HL-60 (cell line): ENCODE measurements at places on chromosomes 6 and 20.

DNA sequence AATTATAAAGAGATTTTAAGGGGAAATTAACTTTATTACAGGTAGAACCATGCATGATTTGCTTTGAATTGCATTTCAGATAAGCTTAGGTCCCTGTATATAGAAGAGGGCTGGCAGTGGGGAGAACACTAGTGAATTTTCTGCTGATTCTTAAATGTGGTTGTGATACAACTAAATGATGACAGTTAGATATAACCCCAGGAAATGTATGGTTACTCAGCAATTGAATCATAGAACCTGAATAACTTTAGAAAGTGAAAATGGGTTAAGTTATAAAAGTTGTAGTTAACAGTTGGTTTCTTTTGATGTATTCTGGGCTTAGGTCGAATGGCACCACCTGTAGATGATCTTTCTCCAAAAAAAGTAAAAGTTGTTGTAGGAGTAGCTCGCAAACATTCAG lies 70.1 kb downstream of the PHF3 start:
- DNase-seq, result no peak

DNA sequence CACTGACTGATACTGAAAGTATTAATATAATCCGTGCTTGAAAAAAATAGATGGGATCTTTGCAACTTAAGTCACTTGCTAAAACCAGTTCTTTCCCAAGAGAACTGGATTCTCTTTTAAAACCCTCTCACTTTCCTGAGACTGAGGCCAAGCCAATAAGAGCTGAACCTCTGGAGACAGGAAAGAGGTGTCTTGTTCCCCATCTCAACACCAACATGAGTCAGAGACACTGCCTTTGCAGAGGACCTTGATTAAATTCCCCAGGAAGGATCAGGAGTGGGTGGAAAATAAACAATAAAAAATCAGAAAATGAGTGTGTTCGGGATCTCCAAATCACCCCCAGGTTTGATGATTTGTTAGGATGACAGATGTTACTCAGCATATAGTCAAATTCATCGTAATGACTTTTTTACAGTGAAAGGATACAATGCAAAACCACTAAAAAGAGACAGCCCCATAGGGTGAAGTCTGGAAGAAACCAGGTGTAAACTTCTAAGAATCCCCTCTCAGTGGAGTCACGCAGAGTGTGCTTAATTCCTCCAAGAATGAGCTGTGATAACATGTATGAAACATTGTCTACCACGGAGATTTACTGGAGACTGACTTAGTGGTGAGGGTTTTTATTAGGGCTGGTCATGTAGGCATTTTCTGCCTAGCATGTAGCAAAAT lies 122.8 kb upstream of the BEND3 start:
- no peak for DNase-seq

GRCh38 chr6:145468534-145468933 lies 266.8 kb downstream of the EPM2A start:
- no peak for DNase-seq

- DNase-seq, result no peak
These were observed 96.2 kb downstream of the SNX5 start for GRCh38 chr20:17872434-17872833.

DNA sequence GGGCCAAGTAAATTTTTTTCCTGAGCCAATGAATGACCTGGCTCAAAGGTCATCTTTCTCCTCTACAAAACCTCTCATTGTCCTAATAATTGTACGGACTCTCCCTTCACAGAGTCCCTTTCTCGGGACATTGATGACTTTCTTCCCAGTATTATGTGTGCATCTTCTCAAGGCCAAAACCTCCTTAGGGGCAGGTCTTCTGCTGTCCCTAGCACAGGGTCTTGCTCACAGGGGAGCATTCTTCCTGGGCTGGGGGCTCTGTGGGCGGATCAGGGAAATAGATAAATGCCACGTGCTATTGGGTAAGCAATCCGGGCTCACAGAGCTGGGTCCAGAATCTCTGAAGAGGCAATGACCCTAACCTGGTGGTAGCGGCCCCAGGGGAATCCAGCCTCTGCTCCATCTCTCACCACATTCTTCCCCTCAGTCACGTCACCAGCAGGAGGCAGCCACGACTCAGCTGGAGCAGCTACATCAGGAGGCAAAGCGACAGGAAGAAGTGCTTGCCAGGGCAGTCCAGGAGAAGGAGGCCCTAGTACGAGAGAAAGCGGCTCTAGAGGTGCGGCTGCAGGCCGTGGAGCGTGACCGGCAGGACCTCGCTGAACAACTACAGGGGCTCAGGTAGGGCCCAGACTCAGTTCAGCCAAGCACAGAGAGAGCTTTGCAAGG lies 23.5 kb downstream of the CEP250 start:
- DNase-seq, result peak; percentile 37

GRCh38 chr20:53774461-53775203 lies 181.0 kb upstream of the ZNF217 start:
- no peak for DNase-seq

GRCh38 chr6:50098641-50098993 lies 48.9 kb upstream of the DEFB112 start:
- no peak for DNase-seq

- DNase-seq, result no peak
These were observed 377.4 kb downstream of the CD109 start for GRCh38 chr6:74073429-74073828.

- DNase-seq, result no peak
These were observed 43.4 kb downstream of the SPDEF start for GRCh38 chr6:34512738-34513115.

- no peak for DNase-seq
These were observed 22.2 kb upstream of the SLC17A3 start for GRCh38 chr6:25896252-25896651.

DNA sequence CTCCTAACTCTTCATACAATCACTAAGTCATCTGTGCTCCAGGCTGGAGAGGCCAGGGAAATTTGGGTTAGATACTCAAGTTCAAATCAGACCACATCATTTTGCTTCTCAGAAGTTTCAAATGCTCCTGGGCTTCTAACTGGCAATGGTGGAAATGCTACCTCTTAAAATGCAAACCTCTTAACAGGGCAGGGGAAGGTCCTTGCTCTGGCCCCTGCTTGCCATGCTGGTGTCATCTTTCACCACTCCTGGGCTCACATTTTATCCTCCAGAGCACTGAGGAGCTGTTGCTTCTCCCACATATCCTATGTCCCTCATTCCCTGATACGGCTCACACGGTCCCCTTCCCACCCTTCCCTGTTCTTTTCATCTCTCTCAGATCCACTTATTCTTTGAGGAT lies 41.8 kb upstream of the NT5E start:
- DNase-seq, result no peak

GRCh38 chr6:41626917-41627316 lies 11.4 kb upstream of the MDFI start:
- DNase-seq, result no peak

- no peak for DNase-seq
These were observed 146.9 kb upstream of the AHI1 start for GRCh38 chr6:135644394-135644793.

DNA sequence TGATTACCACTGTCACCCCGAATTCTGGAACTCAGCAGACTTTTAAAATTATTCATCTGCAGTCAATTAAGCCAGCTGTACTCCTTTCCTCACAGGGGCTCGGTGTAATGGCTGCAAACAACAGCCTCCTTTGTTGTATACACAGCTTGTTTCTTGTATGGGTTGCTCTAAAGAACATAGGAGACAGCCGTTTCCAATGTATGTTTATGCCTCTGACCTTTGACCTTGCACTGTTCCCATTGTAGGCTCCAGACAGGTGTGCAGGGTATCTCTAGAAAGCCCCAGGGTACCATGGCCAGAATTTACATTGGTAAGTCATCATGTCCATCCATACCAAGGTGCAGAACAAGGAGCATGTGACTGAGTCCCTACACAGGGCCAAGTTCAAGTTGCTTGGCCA lies 11.5 kb upstream of the TENT5A start:
- DNase-seq, result no peak

DNA sequence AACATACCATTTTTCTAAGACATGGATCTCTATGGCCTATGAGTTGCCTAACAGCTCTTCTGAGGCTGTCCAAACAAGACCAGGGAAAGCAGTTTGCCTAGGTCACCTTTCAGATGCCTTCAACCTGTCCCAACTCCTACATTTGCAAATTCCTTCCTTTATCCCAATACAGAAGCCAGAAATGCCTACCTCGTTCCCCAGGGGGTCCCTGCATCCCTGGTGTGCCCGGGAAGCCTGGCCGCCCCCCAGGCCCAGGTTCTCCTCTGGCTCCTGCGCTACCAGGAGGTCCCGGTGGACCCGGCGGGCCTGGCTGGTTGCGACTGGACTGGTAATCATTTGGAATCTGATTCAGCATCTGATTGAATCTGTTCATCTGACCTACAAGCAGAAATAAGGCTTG lies 115.9 kb downstream of the COL12A1 start:
- DNase-seq, result no peak

GRCh38 chr6:125747589-125748405 lies 1.6 kb upstream of the HEY2 start:
- no peak for DNase-seq

DNA sequence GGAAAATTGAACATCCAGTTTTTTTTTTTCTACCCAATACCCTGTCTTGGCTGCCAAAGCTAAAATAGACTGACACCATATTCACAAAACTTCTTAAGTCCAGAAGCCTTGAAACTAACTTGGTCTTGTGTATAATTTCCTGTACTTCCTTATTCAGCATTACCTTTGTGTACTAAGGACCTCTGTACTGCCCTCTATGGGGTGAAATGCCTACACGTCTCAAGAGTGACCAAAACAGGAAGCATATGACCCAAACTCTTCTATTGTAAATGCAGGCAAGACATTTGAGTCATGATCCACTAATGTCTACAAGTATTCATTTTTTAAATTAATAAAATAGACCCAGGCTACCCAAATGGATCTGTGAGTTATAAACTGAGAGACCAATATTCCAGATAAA lies 50.4 kb downstream of the HMGCLL1 start:
- no peak for DNase-seq

DNA sequence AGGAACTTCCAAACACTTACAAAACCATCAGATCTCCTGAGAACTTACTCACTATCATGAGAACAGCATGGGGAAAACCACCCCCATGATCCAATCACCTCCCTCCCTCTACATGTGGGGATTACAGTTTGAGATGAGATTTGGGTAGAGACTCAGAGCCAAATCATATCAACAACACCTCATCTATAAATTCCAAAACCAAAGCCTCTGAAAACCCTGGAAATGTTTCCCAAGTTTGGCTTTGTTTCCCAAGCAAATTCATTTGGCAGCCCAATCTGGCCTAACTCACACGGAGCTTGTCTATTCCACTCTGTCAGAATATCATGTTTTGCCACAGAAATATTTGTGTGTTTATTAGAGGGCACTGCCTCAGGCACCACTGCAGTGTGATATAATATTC lies 142.6 kb downstream of the COL9A1 start:
- DNase-seq, result no peak

DNA sequence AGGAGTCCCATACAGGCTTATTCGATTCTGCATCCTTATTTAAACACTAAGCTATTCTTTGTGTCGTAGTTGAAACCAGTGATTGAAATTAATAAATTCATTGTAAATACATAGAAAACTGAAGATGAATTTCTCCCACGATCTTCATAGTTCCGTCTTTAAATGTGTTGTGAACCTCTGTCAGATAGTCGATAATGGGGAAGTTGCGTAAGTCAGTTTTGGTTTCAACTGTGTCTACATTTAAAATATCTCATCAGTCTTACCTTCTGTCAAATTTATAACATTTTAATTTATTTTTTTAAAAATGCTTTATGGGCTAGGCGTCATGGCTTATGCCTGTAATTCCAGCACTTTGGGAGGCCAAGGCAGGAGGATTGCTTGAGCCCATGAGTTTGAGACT lies 12.7 kb downstream of the STX11 start:
- DNase-seq, result peak; percentile 70

DNA sequence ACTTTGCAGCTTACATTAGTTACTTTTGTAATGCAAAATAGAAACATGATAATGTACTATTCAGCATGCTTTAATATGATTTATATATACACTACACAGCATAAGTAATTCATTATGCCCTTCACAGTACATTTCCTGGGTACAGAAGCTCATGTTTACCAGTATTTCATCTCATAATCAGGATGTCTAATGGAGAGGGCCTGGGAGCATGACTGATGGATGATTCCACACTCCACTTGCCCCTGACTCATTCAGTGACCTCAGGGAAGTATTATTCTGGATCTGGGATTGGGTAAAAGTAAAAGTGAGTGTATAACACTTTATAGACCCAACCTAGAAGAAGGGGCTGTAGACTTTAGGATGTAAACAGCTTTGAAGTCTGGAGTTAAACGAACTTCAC lies 31.4 kb upstream of the BACH2 start:
- no peak for DNase-seq

DNA sequence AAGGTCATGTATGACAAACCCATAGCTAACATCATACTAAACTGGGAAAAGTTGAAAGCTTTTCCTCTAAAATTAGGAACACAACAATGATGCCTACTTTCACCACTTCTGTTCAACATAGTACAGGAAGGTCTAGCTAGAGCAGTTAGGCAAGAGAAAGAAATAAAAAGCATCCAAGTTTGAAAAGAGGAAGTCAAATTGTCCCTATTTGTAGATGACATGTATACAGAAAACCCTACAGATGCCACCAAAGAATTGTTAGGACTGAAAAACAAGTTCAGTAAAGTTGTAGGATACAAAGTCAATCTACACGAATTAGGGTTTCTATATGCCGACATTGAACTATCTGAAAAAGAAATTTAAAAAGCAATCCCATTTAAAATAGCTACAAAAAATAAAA lies 89.4 kb upstream of the GLP1R start:
- no peak for DNase-seq

DNA sequence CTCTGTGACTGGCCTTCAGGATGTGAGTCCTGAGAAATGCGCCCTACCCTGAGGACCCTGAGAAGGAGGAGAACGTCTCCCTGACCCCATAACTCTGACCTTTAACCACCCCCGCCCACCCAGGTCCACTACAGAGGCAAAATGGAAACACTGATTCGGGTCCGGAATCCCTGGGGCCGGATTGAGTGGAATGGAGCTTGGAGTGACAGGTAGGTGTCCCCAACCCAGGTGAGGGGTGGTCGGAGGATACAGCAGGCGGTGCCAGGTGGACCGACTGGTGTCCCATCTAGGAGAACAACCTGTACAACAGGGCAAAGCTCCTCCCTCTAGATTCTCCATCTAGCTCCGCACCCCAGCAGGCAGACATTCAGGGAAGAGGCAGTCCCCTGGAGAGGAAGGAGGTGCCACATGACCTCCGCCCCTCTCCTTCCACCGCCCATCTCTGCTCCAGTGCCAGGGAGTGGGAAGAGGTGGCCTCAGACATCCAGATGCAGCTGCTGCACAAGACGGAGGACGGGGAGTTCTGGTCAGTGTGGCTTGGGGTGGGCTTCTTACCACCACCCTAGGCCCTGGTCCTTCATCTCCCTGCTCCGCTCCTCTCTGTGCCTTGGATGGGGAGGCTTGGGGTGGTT lies 17.6 kb downstream of the CAPN11 start:
- DNase-seq, result no peak

GRCh38 chr6:146709036-146709622 lies 110.4 kb downstream of the ADGB start:
- DNase-seq, result no peak

- no peak for DNase-seq
These were observed 16.7 kb downstream of the BMP7 start for GRCh38 chr20:57249772-57250171.
